ENCODE measurements at places on chromosomes 11 and 22.
A peak's percentile ranks its signal among the peaks of the same experiment; 100 is the strongest.

DNA sequence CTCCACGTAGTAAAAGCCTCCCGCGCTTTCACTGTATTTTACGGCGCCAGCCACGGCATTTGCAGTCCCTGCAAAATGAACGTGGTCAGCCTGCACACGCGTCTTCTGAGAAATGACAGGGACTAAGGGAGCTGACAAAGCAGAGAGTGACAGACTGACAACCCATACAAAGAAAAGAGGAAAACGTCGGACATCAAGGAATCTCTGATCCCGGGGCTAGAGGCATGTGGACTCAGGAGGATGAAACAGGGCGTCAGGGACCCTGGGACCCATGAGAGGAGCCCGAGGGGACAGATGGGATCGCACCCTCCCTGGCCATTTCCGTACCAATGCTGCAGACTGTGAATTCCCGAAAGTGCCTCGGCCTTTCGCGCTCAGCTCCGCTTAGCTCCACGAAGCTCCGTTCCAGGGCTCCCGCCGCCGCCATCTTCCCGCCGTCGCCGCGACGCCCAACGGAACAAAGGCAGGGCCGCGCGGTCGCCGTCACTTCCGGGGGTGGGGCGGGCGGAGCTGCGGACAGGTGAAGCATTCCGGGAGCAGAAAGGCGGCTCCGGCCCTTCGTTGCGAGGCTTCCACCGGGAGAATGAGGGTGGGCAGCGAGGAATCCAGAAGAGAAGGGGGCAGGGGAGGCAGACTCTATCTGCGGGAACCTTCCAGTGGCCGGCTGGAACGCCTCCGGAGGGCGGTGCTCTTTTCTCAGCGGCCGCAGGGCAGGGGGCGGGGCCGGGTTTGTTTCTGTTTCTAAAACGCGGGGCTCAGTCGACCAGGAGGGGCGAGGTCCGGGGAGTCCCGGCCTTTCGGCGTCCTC lies at the start of gene NUP160:
TSS of gene NUP160 (minus strand) at position 459 of the 808 bp plus-strand sequence. CDS start at position 427, 32 bp downstream.
- peak; percentile 84 for DNase-seq

- peak; percentile 97 for DNase-seq
These were observed 45.1 kb downstream of the C11orf96 start for GRCh38 chr11:43987384-43988039.

- no peak for DNase-seq
These were observed 356.2 kb downstream of the METTL15 start for GRCh38 chr11:28464252-28464867.

- DNase-seq, result no peak
These were observed 90.2 kb upstream of the CARD18 start for GRCh38 chr11:105229761-105230160.
